OCI-M1 (cell line): ENCODE measurements at places on chromosomes 1 and 21.

GRCh38 chr21:36719614-36720013, 20.7 kb downstream of the SIM2 start:
- DNase-seq, result no peak

DNA sequence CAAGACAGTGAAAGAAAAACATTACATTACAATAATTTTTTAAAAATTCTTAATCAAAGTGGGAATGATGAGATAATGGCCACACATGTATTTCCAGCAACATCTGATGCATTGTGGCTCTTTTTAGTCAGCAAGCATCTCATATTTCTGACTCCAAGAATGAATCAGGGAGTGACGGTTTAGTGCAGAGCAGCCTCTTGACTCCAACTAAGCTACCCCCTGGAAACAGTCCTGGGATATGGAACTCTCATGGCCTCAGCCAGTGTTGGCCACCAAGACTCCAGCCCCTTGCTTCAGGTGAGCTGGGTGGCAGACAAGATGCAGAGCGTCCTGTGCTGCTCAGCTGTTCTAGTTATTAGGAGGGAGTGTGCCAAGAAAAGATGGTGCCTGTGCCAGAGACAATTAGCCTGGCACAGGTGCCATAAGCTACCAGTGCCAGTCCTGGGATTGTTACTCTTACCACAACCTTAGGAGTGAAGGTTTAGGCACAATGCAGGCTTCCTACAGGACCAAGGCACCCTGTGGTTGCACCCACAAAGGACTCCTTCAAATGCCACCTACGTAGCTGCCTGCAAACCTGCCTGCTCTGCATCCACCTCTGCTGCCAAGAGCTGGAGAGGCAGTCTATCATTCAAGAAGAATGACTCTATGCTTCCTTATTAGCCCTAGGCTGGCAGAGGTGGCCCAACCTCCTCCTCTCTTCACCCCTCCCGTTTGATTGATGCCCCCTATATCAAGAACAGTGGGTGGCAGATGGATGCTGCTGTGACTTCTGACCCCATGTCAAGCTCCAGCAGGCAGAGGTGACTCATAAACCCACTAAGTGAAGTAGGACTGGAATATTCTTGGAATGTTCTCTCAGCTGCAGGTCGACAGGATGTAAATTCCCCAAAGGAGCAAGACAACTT, 6.0 kb upstream of the SEC16B start:
- DNase-seq, result no peak

GRCh38 chr1:31798086-31798432, 17.8 kb downstream of the SPOCD1 start:
- DNase-seq, result no peak

DNA sequence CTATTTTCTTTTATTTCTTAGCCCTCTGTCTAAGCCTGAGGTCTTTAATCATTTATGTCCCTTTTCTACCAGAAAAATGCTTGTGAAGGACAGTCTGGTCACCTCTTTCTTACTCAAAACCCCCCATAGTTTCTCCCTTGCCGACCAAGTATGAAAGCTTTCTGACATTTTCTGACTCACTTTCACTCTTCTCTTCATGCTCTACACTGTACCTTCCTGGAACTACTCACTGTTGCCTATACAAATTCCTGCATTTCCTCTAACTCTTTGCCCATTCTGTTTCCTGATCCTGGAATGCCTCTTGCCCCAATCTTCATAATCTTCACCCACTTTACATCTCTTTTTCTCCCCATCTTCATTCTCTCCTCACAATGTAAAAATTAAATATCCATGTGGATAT, 380.0 kb downstream of the HHIPL2 start:
- no peak for DNase-seq

GRCh38 chr21:14457762-14458161, 74.8 kb upstream of the HSPA13 start:
- DNase-seq, result no peak

- no peak for DNase-seq
Observed at GRCh38 chr1:147620543-147620942, 49.8 kb downstream of the ACP6 start.

- peak; percentile 87 for DNase-seq
Observed at GRCh38 chr1:174743654-174744561, 255.8 kb upstream of the CACYBP start.

- DNase-seq, result peak; percentile 88
Observed at GRCh38 chr1:72282271-72283021, at the start of gene NEGR1. Gene NEGR1 (minus strand): TSS chr1:72282539.

GRCh38 chr1:156065871-156066270, 4.9 kb downstream of the RAB25 start:
- no peak for DNase-seq

DNA sequence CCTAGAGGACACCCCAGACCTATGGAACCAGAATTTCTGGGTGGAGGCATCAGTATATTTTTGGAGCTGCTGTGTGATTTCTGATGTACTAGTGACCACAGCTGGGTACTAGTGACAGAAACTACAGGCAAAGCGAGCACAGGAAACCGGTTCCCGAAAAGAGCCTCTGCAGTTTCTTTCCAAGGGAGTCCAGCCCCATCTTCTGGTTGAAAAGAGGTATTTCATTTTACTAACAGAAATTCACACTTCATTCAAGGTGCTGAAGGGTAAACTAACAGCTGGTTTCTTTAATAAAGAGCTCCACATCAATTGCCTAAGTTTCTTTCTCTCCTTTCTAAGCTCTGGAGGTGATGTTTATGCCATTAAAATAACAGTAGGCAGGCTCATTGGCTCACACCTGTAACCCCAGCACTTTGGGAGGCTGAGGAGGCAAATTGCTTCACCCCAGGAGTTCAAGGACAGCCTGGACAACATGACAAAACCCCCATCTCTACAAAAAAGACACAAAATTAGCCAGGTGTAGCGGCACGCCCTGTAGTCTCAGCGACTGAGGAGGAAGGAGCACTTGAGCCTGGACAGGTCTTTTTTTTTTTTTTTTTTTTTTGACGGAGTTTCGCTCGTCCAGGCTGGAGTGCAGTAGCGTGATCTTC, 22.0 kb downstream of the THAP3 start:
- peak; percentile 52 for DNase-seq

DNA sequence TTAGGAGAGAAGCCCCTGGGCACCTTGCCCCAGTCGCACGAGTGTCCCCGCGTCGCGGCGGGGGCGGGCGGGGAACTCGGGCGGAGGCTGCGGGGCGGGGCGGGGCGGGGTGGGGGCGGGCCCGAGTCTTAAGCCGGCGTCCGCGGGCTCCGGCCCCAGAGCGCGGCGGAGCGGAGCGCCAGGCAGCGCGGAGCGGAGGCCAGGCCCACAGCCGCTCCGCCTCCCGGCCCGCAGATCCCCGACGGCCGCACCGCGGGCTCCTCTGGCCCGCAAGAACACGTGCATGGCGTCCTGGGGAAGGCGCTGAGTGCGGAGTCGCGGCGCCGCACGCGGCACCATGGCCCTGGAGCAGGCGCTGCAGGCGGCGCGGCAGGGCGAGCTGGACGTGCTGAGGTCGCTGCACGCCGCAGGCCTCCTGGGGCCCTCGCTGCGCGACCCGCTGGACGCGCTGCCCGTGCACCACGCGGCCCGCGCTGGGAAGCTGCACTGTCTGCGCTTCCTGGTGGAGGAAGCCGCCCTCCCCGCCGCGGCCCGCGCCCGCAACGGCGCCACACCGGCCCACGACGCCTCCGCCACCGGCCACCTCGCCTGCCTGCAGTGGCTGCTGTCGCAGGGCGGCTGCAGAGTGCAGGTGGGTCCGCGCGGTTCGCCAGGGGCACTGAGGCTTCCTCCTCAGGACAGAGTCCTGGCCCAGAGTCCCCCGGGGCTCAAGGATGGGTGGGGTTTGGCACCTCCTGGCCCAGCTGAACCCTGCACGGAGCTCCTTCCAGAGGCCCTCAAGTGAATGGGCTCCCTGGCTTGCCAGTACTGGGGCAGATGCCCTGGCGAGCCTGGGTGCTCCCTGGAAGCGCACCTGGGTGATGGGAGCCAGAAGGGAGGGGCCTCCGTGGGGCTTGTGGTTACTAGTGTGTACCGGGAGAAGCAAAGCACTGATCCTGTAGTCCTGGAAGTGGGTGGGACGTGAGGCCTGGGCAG, at the start of gene ESPN:
Gene ESPN, plus strand, starts transcription at position 158 of the 975 bp plus-strand sequence. Its CDS starts 180 bp downstream, at position 338.
- DNase-seq, result no peak

DNA sequence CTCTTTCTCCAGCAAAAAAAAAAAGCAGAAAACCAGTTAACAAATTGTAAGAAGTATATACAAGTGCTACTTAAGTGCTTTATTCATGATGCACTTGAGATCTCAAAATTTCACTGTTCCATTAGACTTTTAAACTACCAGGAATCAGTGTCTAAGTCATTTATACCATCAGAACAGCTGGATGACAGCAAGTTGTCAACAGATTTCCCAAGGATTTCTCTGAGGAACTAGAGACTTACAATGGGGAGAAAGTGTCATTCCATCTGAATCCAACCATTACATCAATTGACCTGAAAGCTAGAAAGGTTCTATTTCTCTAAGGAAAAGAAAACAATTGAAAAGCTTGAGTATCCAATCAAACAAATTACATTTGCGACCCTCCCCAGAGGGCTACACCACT, 43.8 kb downstream of the USH2A start:
- DNase-seq, result no peak

- DNase-seq, result peak; percentile 32
Observed at GRCh38 chr1:47002211-47002610, 21.3 kb upstream of the CYP4X1 start.

- peak; percentile 24 for DNase-seq
Observed at GRCh38 chr21:33892853-33893252, 22.8 kb downstream of the ATP5PO start.

DNA sequence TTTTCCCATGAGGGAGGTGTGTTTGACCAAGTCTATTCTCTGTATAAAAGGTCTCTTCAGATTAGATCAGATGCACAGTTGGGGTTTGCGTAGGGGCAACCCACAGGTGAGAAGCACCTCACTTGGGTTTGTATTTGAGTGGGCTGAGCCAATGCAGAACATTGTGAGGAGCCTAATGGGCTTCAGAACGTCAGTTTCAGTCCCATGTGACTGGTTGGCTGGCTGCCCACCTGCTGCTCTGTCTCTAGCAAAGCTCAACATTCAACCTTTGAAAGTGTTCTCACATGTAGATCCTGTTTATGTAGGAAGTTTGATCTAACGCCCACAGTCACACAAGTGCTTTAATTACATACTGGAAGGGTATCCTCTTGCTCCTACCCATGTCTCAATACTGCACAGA, 105.5 kb downstream of the FASLG start:
- DNase-seq, result peak; percentile 16

GRCh38 chr1:203480525-203481084, 5.0 kb downstream of the PRELP start:
- peak; percentile 28 for DNase-seq

DNA sequence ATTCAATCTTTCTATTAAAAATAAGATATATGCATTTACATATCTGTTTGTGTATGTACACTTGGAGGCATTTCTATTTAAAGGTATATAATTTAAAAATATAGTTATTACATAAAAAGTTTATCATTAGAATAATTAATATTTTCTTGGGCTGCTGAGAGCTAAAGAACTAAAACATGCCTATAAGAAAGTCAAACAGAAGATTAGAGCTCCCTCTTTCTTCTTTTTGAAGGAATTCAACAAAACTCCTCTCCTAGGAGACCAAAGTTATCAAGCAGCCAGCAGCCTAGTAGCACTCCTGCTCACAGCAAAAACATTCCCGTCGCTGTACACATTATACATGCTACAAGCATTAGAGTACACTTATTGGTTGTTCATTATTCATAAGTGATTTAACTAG, 216.4 kb downstream of the VAV3 start:
- DNase-seq, result peak; percentile 54

- no peak for DNase-seq
Observed at GRCh38 chr1:117561551-117561950, 44.3 kb upstream of the TENT5C start.

GRCh38 chr21:42834726-42835191, 44.6 kb downstream of the WDR4 start:
- no peak for DNase-seq

DNA sequence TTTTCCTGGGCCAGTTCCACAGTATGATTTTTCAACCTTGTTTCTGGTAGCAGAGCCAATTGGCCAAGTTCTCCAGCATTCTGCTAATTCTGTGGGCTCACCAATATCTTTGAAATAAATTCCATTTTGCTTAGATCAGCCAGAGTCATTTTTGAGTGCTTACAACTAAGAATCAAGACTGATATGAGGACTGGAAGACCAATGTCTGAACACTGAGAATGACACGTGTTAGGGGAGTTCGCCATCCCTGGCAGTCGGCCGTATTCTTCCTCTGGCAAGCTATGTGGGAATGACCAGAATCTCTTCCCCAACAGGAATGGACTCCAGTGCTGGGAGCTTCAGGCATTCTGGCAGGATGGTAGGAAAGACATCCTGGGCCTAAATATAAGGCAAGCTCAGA, 4.9 kb upstream of the TENT5C start:
- no peak for DNase-seq

GRCh38 chr1:200131551-200132125, 104.1 kb downstream of the NR5A2 start:
- no peak for DNase-seq

- no peak for DNase-seq
Observed at GRCh38 chr1:113271039-113271438, 119.3 kb upstream of the MAGI3 start.

- DNase-seq, result peak; percentile 54
Observed at GRCh38 chr1:153353226-153353947, 4.3 kb upstream of the S100A9 start.

GRCh38 chr1:201469645-201470074, 672 bp upstream of the PHLDA3 start:
- no peak for DNase-seq

DNA sequence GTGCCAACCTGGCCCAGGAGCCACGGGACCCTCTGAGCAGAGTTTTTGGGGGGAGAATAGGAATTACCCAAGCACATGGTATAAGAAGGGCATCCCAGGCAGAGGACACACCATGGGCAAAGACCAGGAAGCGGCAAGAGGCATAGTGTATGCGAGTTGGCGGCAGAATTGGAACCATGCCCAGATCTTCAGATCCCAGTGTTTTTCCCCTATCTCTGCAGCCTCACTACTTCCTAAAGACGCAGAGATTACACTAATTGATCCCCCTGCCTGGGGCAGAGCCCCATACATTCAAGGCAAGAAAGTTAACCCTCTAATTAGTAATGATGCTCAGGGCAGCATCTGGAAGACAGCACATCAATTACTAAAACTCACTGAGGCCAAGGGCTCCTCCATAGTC, 48.2 kb downstream of the SYT2 start:
- no peak for DNase-seq

DNA sequence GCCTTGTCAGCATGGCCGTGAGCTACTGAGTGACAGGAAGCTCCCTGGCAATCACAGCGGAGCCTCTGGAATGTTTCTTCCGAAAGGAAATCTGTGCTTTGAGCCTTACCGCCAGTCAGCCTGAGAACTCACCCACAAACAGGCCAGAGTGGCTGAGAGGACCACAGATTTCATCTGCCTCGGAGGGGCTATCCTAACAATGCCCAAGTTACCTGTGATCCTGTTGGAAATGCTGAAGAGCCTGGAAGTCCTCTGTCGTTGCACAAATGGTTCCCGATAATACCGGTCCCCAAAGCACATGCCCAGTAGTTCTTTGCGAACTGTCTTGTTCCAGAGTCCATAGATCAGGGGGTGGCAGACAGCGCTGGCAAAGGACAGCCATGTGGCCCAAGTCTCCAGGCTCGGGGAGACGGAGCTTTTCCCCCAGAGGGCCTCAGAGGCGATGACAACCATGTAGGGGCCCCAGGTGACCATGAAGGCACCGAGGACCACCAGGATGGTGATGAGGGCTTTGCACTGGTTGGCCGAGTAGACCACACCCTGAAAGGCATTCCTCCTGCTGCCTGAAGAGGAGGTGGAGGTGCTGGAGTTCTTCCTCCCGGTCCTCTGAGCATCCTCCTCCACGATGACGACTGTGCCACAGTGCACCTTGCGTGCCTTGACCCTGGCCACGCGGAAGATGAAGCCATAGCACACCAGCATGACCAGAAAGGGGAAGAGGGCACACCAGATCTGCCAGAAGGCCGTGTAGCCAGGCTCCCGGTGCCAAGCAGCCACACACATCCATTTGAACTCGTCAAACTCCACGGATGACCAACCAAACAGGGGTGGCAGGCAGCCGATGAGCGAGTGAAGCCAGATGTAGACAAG, 40.2 kb downstream of the GPR161 start:
- no peak for DNase-seq
